ENCODE measurements at places on chromosomes 1 and 21. TPM values are rescaled to one million over a fixed set of nuclear protein-coding genes. Genes with fewer than 3 reads are reported as not detected.
A peak's percentile ranks its signal among the peaks of the same experiment; 100 is the strongest.

- DNase-seq, result peak; percentile 85
Measured at GRCh38 chr1:173190101-173190936, 16.8 kb downstream of the TNFSF4 start.

GRCh38 chr1:71587961-71588360, 507.1 kb upstream of the ZRANB2 start:
- no peak for DNase-seq

DNA sequence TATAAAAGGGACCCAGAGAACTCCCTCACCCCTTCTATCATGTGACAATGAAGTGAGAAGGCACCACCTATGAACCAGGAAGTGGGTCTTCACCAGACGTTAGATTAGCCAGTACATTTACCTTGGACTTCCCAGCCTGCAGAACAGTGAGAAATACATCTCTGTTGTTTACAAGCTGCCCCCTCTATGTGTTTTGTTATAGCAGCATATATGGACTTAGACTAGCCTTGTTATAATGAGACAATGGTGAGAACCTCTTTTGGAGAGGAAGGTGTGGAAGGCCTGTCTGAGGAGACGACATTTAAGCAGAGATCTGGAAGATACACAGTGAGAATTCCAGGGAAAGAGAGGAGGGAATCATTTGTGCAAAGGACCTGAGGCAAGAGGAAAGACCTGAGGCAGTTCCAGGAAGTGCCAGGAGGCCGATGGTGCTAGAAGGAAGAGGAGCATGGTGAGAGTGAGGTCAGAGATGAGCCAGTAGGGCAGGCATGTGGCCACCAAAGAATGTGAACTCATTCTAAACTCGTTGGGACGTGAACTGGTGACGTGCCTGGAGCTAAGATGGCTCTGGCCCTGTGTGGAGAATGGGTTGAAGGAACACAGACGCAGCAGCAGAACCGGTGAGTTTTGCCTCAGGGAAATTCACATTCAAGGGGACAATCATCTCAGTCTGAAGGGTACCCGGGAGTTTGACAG, 98.9 kb upstream of the IRF2BP2 start:
- no peak for DNase-seq

GRCh38 chr1:218669431-218669830, 324.3 kb downstream of the TGFB2 start:
- DNase-seq, result no peak

- DNase-seq, result no peak
Measured at GRCh38 chr1:197101978-197102377, 34.9 kb upstream of the F13B start.

GRCh38 chr1:182054698-182055326, 6.7 kb downstream of the ZNF648 start:
- no peak for DNase-seq

- no peak for DNase-seq
Measured at GRCh38 chr1:189351960-189352359, 1125.7 kb downstream of the BRINP3 start.

- DNase-seq, result no peak
Measured at GRCh38 chr1:48683839-48684238, 92.9 kb downstream of the BEND5 start.

DNA sequence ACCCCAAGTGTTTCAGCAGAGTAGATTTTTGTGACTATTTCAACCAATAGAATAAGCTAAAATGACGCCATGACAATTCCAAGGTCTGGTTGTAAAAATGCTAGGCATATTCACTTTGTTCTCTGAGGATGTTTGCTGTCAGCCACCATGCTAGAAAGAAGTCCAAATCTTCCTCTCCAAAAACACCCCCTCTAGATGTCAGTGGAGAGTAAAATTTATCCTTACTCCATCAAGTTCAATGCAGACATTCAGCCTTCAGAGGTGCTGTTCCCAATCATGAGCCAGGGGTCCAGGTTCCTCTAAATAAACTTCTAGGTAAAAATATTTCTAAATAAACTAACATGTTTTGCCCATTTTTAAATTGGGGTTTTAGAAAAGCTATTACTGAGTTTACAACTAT, 395.4 kb upstream of the ADAMTS5 start:
- DNase-seq, result no peak

DNA sequence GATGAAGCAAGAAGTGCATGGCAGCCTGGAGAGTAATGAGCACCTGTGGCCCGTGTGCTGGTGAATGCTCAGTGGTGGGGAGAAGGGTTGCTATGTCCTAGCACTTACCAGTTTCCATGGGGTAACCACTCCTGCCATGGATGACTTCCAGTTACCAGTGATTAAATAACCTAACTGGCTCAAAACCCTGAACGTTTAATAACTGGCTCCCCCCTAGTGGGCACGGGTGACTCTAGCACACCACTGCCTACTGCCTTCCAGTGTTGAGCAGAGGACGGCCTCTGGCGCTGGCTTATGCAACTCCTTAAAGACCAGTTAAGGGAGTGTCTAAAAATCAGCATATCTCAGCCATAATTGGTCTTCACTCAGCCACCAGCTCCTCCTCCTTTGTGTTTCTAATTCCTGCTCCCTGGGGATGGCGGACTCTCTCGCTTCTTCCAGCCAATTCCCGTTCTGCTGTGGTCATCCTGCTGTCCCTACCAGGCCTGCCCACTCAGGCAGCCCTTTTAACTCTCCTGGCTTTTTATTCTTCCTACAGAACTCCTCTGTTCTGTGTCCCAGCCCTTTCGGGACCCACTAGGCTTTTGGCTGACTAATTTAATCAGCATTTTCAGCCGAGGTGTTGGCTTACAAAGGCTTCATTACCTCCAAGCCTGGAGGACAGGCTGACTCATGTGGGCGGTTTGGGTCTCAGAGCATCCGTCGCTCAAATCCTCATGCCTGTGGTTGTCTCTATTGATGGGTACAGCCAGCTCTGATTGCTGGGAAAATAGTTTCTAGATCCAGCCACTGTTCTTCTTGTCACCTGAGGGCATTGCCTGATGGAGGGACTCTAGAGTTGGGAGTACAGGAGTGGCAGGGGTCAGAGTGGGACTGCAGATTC, 332.4 kb downstream of the CAMTA1 start:
- no peak for DNase-seq

DNA sequence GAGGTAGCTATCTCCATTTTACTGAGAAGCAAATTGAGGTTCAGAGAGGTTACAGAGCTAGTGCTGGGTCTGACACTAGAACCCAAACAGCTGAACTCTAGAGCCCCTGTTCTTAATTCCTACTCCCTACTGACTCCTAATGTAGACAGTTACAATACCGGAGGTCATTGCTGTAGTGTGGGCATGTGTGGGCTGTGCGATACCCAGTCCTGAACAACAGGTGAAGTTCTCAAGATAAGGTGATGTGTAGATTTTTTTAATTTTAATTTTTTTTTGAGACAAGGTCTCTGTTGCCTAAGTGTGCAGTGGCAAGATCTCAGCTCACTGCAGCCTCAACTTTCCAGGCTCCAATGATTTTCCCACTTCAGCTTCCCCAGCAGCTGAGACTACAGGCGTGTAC, 1.6 kb upstream of the RHOC start:
- DNase-seq, result no peak

- no peak for DNase-seq
Measured at GRCh38 chr1:159076438-159077119, at the start of gene AIM2. Gene AIM2, minus strand, starts transcription at chr1:159076766. Its CDS starts 3,267 bp downstream, at chr1:159073499.

GRCh38 chr1:228039986-228040385, 33.2 kb downstream of the WNT3A start:
- DNase-seq, result no peak

- DNase-seq, result no peak
Measured at GRCh38 chr21:38282921-38283320, 26.1 kb downstream of the KCNJ15 start.

DNA sequence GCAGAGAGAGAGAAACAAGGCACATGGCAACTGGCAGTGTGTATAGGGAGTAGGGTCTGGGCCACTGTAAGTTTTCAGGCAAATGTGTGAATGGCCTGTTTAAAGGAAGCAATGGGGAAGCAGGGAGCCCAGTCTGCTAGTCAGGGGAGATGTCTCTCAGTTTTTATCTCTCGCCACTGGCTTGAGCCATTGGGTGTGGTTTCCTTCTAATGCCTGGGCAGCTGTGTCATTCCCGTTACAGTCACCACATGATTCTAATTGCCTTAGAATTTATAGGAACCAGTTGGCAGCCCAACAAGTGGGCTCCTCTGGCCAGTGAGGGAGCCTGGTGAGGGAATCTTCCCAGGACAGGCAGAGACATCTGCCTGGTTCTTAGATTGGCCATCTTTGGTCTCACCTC, 182.4 kb downstream of the DISC1 start:
- no peak for DNase-seq

- DNase-seq, result no peak
Measured at GRCh38 chr1:158089925-158090637, 90.6 kb upstream of the CD1D start.

DNA sequence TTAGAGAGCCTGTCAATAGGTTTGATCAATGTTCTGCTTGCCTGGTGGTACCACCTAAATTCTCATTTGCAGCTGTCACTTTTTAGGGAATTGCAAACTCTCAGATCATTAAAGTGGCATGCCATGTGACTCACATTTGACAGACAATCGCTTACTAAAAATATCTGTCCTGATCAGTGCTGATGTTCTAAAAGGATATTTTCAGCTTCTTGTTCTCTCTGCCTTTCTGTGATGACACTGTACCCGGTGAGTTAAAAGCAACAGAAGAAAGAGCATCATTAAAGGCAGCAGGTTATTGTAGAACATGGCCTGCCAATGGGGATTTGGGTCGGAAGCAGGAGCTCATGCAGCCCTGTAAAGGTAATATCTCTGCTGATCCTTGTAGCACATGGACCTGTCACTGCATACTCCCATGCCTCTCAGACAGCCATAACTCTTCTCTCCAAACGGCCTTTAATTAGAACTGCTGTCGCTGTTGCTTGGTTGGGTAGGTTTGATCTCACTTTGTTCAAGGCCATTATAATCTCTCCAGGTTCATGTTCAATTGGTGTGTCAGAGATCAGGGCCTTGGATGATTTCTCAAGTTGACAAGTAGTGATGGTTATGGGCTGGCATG, 441.3 kb upstream of the DEPDC1 start:
- DNase-seq, result no peak

DNA sequence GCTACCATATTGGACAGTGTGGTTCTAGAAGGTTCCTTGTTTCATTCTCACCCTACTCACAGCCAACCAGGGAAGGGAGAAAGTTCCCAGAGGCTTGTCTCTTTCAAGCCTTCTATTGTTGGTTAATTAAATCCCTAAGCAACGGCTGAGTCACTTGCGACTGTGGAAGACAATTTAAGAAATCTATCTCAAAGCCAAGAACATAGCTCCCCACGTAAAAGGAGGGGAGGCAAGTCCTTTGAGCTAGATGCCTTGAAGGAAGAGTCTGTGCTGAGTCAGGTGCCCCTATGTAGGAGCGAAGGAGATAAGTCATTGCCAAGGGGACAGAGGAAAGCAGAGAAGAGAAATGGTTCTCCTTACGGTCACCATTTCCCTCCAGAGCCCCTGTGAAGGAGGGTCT, 79.4 kb upstream of the PPP2R5A start:
- DNase-seq, result no peak

DNA sequence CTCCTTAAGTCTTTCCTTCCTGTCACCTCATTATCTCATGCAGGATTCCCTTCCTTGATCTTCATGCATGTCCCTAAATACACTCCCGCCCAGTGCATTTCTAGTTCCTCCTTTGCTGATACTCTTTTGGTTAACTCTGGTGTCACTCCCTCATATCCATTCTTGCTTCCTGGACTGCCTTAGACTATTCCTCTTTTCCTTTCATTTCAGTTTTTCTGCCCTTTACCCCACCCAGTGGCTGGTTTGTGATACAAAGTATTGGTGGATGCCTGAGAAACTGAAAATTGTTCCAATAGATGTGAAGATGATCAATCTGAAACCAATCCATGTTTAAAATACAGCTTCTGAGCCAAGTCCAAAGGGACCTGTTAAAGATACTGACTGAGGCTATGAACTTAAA, 553.8 kb upstream of the CAMK1G start:
- no peak for DNase-seq

DNA sequence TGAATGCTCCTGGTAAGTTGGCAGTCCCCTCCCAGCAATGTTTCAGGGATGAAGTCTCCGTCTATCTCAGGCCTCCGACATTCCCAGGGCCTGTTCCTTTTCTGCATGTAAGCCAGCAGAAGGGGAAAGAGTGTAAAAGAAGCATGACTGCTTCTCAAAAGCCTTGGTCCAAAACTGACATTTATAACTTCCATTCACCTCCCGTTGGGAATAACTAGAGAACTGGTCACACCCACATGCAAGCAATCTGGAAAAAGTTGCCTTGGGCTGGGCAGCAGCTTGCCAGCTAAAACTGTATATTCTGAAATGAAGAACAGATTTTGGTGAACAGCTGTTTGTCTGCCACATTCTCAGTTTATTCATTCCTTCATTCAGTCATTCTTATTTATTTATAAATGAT, 24.2 kb upstream of the NPL start:
- no peak for DNase-seq

DNA sequence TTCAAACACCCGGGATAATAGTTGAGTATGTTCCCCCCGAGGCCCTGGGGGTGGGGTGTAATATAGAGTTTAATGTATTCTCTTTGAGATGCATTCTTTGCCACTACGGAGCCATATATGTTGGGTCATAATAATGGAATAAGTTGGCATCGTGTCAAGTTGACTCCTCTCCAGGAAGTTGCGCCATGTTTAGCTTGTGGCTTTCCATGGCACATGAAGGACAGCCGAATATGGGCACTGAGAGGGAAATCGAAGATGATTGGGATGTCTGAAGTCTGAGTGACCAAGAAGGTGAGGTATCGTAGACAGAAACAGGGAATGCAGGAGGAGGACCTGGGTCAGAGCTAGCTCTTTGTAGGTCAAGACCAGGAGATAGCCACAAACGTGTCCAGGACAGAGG, 92.6 kb downstream of the PAX7 start:
- no peak for DNase-seq

DNA sequence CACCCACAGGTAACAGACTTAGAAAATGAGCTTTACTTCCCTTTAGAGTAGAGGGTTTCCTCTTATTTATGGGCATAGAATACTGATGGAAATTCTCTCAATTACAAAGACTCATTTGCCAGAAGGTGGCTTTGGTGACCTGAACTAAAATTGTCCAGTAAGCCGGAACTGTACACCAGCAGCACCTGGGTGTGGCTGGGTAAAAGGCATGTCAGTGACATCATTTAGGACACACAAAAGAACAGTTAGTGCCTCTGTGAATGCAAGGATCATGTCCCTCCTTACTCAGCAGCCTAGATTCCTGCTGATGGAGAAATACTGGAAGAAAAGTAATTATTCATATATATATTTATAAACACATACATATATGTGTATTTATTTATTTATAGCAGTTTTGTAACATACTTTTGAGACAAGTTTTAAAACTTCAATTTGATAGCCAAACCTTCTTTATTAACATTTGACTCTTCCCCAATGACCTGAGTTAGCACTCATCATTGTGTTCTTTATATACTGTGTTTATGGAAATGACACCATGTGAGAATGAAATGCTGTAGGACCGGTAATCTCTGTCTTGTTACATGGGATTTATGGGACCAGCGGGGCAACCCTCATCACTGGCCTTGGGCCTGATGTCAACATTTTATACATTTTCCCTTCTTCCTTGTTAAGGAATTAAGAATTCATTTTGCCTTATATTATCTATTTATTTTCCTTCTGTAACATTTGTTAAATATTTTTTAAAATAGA, 274.4 kb downstream of the BRINP2 start:
- DNase-seq, result no peak

Gene ZRANB2
- 51.2 TPM for total RNA-seq

Gene GJB3
- not detected for total RNA-seq

Gene APOBEC4
- total RNA-seq, result not detected

Gene NBPF4
- total RNA-seq, result not detected

Gene MYOG
- total RNA-seq, result 0.16 TPM

Gene OR2T29
- not detected for total RNA-seq

Gene BPNT1
- total RNA-seq, result 16.2 TPM

Gene CLDN19
- not detected for total RNA-seq

Gene LPAR3
- total RNA-seq, result 2.0 TPM
